Fibroblast of skin of back (primary cell): ENCODE measurements at places on chromosomes 13 and 19.

GRCh38 chr19:32874605-32875004, 5.0 kb upstream of the SLC7A9 start:
- DNase-seq = no peak

DNA sequence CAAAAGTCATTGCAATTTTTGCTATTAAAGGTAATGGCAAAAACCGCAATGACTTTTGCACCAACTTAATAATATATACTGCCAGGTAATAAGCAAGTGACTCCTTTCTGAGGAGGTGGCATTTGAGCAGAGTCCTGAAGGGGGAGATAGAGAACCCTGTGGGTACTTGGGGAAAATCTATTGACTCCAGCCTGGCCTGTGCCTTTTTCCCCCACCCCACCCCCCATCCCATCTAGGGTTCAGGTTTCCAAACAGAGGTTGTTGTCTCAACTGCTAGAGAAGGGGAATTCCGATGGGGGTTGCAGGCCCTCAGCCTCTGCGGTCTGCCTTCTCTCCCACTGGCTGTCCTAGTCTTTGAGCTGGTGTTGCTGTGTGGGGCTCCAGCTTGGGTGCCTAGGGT, 11.5 kb downstream of the S1PR2 start:
- DNase-seq = peak; percentile 48

DNA sequence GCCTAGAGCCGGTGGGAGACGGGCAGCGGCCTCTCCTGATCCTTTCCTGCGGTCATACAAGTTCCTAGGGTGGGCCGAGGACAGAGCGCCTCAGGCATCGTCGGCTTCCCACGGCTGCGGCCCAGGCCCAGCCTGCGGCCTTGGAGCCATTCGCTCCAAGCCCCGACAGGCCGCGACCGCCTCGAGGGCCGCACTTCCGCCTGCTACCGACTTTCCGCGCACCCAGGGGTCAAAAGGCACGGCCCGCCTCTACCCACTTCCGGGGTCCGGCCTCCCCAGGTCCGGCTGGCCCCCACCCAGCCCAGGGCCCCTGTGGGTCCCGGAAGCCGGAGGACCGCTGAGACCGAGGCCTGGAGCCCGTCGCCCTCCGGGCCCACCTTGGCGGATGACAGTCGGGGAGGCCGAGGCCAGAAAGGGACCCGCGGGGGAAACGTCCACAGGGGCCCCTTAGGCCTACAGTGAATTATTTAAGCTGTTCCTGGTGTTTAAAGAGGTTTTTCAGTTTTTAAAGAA, 16.2 kb downstream of the ZIC2 start:
- no peak for DNase-seq

DNA sequence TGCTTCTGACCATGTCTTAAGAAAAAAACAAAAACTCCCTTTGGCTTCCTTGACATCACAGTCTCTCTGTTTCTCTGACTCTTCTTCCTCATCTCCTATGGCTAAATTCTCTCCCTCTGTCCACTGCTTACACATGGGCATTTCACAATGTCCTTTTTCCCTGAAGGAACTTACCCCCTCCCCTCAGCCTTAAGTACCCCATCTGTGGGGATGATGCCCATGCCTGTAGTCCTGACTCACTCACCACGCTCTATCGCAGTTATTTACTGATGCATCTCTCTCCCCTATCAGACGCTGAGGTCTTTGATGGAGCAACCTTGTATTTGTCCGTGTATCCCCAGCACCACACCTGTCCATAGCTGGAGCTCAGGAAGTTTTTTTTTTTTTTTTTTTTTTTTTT, 32.4 kb downstream of the ACTN4 start:
- DNase-seq = no peak

GRCh38 chr19:8517551-8518442, 3.8 kb upstream of the ZNF414 start:
- no peak for DNase-seq

DNA sequence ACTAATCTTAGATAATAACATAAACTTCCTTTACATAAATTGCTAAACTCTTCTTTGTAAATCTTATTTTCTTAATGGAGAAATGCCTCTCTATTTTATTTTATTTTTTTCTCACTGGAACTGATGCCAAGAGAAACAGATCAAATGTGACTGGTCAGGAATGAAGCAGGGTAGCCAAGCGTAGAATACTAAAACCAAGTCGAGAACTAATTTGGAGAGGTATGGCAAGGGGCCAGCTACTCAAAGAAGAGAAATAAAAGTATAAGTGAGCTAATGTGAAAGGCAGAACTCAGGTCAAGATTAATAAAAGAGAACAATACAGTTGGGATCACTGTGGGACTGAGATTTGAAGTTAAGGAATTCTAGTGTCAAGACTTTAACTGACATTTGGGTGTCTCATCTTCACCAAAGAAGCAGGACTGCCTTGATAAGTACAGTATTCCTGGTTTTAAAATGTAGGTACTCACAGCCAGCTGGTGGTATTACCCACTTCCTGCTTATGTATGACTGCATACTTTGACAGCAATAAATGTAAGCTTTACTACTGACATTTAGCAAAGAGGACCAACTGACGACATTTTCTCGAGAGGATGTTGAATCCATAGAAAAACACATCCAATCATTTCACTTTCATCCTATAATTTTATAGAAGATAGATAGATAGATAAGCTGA, 1192.2 kb downstream of the EFNB2 start:
- DNase-seq = peak; percentile 46

DNA sequence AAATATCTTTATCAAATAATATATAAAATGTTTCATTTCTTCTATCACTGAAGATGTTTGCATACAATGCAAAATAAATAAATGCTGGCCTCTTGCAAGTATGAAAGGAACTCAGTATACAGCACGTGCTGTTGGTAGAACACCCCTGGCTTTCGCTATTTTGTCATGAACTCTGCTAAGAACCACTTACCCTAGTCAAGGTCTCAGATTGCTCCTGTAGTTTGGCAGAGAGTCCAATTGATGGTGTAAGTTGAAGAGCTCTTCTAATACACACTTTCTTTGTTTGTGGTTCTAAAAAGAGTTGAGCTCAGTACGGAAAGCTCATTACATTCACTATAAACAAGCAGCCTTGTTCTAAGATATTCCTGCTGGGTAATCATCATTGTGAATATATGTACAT, 1258.9 kb downstream of the EFNB2 start:
- no peak for DNase-seq

GRCh38 chr13:73782450-73783449, 351.5 kb downstream of the KLF12 start:
- DNase-seq = no peak

DNA sequence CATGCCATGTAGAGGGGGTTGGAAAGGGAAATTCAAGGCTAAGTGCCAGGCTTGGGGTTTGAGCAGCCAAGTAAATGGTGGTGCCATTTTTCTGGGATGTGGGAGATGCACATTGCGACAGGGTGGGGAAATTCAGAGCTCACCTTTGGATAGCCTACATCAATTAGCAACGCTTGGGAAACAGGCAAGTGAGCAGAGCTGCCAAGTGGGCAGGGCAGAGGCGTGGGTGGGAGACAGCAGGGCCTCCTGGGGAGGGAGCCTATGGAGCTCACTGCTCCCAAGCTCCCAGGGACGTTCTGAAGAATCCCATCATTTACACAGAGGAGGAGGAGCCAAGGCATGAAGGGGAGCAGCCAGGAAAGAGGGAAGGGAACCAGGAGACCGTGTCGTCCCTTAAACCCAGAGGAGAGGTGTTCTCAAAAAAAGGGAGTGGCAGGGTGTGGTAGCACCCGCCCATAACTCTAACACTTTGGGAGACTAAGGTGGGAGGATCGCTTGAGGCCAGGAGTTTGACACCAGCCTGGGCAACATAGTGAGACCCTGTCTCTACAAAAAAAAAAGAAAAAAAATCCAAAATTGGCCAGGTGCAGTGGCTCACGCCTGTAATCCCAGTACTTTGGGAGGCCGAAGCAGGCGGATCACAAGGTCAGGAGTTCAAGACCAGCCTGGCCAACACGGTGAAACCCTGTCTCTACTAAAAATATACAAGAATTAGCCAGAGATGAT, 11.5 kb upstream of the CCNE1 start:
- no peak for DNase-seq

DNA sequence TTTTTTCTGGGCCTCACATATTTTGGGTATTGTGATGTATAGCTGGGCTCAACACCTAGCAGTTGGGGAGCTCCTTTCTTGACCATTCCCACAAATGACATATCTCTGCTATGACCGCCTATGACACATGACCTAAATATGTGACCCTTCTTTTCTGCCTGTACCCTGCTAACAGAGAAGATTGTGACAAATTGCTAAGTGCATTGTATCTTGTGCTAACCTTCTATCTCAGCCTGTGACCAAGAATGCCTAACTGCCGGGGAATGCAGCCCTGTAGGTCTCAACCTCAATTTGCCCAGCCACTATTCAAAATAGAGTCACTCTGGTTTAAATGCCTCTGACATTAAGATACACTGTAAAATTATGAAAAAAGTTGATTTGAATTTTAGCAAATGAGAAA, 6.8 kb upstream of the ZNF429 start:
- DNase-seq = no peak

DNA sequence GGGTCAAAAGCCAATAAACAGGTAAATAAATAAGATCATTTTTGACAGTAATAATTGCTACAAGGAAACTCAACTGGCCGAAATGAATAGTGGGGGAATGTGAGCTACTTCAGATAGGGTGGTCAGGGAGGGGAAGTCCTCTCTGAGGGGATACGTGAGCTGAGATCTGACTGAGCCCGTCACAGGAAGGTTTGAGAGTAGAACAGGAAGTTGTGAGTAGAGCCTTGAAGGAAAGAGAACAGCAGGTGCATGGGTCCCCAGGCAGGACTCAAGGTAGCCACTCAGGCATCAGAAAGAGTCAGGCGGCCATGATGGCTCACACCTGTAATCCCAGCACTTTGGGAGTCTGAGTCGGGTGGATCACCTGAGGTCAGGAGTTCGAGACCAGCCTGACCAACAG, 6.3 kb downstream of the IRGQ start:
- no peak for DNase-seq

DNA sequence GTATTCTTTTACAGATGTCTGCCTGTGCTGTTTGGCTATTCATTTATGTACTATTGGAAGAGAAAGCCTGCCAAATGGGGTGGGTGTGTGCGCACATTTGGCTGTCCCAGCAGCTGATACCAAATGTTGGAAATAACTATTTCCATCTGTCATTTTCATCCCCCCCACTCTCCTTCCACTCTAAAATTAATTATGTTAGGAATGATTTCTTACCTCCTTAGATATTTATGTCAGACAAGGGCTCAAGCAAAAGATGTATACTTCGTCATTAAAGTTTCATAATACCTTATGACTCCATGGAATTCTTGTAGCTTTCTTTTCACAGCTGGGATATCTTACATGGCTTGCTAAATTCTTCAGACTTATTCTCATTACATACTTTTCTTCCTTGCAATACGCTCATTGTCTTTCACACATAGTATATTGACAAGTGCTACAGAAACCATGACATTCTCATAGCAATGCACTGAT, 18.6 kb downstream of the ITM2B start:
- DNase-seq = peak; percentile 17

GRCh38 chr13:107562203-107562602, 653.1 kb downstream of the LIG4 start:
- DNase-seq = no peak

DNA sequence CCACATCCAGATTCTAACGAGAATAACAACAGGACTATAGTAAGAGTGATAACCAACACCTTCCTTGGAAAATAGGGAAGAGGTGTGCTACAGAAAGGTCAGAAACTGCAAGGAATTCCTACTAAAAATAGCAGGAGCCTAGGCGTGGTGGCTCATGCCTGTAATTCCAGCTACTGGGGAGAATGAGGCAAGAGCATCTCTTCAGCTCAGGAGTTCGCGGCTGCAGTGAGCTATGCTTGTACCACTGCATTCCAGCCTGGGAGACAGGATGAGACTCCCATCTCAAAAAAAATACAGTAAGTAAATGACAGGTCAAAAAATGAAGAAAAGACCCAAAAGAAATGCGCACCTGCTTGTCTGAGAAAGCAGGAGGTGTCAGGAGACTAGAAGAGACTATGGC, 101.5 kb upstream of the TSHZ3 start:
- DNase-seq = no peak

- DNase-seq = peak; percentile 18
Measured at GRCh38 chr13:29917650-29918049, 67.2 kb upstream of the UBL3 start.

- no peak for DNase-seq
Measured at GRCh38 chr19:38483016-38483630, 49.6 kb downstream of the RYR1 start.

- DNase-seq = peak; percentile 68
Measured at GRCh38 chr19:7799640-7800355, 30.2 kb upstream of the EVI5L start.

- DNase-seq = no peak
Measured at GRCh38 chr13:113157206-113157928, 1.1 kb upstream of the PROZ start.

DNA sequence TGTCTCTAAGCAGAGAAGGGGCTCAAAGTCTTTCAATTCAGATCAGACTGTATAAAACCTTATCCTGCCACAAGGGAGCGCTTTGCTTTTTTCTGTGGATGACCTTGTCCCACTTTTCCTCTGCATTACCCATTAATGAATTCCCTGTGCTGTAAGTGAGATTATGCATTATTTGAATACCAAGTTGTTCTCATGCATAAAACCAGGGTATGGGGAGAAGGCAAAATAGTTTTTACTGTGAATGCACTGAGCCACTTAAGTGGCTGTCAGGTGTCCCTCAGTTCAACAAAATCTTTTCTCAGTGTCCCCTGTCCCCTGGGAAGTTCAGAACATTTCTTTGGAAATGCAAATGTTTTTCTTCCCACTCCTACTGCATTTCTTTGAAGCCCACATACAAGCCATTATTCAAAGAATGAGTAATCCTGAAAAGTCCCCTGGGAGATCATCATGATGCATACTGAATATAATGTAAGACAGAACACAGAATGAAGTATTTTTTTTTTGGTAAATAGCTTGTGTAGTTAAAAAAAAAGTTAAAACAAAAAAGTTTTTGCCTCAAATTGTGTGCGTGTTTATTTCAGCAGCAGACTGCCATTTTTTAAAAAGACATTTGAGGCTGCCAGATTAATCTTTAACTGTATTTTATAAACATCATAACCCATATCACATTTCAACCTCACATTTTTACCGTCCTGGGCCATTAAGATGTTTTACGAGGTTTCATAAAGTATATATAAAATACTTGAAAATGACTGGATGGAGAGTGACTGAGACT, 506.7 kb upstream of the PCDH9 start:
- DNase-seq = peak; percentile 96

DNA sequence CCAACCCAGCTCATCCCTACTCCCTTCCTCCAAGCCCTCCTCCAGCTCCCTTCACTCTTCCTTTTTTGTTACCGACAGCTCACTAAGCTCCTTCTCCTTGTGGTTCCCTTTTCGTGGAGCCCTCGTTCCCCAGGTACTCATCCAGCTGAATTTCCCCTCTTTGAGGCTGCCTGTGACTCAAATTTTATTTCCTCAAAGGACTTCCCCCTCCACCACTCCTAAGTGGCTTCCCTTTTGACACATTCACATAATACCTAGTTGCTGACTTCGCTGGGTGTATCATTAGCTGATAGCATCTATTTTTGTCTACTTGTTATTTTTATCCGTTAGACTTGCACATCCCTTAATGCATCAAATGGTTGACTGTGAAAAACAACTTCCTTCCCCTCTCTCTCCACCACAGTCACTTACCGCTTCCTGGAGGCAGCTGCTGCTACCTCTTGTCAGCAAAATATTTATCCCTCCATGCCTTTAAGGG, 14.5 kb downstream of the FFAR2 start:
- no peak for DNase-seq
